Stimulated activated CD8-positive, alpha-beta memory T cell treated with anti-CD3 and anti-CD28 coated beads, Interleukin-2, amount 100 ng/mL, for 48 hours (primary cell): ENCODE measurements at places on chromosomes 7 and 10.

DNA sequence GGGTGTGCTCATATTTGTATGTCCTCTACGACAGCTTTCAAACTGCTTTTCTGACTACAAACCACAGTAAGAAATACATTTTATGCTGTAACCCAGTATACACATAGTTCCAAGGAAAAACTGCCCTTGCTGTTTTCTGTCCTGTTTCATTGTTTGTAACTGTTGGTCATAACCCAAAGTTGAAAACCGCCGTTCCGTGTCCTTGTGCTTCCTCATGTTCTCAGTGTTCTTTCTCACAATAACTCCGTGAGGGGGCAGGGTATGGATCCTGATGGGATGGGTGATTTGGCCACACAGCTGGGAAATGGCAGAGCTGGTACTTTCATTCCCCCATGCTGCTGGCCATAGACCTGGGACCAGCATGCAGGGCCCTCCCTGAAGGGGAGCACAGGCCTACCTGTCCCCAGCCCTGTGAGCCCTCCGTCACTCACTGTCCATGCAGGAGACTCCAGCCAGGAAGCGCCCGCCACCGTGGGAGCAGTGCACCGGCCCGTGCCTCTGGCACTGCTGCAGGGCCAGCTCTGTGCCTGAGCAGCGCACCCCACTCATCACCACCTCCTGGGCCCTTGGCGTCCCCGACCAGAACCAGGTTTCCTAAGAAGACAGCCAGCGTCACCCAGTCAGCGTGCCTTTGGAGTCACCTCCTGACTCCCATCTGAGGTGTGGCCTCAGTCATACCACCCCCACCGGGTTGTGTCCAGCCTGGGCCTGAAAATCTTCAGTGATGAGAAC is 12.7 kb downstream of the LOXL4 start:
- DNase-seq: no peak

- DNase-seq: no peak
Observed at GRCh38 chr10:71326464-71326881, 7.4 kb downstream of the SLC29A3 start.

- DNase-seq: no peak
Observed at GRCh38 chr10:31304291-31304970, 14.6 kb upstream of the ZEB1 start.

GRCh38 chr10:6788731-6789130 is 208.7 kb upstream of the PRKCQ start:
- no peak for DNase-seq

GRCh38 chr10:76177936-76178335 is 746.5 kb downstream of the LRMDA start:
- no peak for DNase-seq

DNA sequence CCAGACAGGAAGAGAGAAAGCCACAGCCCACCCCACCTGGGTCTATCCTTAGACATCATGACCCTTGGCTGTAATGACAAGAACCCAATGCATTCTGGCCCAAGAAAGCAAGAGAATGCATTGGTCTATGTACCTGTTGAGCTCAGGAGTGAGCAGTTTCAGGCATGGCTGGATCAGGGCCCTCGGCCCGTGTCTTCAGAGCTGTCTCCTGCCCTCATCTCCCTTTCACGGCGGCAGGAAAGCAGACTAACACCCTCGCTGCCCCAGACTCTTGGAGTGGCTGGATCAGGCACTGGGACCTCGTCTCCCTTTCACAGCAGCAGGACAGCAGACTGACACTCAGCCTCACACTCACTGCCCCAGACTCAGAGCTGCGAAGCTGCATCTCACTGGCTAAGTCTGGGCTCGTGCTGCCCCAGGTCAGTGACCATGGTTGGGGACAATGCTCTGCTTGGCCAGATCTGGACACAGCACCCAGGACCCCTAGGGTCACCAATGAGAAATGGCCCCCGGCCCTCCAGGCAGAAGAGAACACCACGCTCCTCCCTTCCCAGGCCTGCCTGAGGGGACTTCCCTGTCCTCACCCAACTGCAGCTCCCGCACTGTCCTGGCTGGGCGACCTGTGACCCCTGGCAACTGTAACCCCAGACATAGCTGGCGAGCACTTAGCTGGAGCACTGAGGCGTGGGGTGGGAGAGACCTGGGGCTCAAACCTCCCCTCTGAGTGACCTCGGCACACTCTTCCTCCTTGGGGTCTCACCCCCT is 12.9 kb upstream of the PDGFA start:
- no peak for DNase-seq

DNA sequence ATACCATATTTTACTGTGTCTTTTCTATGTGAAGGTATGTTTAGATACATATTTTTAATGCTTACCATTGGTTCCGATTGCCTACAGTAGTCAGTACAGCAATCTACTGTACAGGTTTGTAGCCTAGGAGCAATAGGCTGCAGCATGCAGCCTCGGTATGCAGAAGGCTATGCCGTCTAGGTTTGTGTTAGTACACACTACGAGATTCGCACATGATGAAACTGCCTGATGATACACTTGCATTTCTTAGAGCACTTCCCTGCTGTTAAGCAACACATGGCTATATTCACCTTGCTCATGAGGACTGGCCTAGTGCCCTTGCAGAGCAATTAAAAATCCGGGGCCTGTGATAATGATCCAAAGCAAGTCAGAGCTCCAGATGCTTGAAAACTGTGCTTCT is 62.4 kb downstream of the MKX start:
- no peak for DNase-seq

DNA sequence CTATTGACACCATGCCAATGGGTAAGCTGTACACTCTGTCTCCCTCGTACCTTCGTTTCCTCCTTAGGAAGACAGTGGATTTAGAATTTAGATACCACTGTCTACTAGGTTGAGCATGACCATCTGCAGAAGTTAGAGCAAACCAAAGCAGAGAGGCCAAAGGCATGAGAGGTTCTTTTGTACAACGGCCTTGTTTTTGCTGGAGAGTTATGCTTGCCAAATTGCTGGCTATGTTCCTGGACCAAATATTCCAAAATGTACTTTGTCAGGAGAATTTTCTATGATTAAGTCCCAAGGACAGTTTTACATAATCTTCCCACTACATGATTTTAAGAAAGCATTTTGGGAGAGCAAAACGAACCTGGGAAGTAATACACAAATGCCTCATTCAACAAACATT is 47.9 kb upstream of the PLCE1 start:
- no peak for DNase-seq
